ENCODE measurements at places on chromosomes 11 and 22.

DNA sequence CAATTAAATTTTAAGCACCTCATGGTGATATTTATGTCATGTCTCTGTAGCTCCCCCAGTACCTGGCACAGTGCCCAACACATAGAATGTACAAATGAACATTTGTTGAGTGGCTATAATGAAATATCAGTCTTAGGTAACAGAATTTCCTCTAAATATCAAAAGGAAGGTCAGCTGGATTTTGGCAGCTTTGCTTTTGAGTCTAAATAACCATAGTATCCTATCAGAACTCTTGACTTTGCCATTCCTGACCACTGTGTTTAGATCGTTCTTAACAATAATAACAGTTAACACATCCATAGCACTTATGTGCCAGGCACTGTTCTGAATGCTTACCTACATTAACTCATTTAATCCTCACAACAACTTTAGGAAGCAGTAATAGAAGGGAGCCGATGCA, 26.6 kb downstream of the TMEM123 start:
- no peak for DNase-seq

DNA sequence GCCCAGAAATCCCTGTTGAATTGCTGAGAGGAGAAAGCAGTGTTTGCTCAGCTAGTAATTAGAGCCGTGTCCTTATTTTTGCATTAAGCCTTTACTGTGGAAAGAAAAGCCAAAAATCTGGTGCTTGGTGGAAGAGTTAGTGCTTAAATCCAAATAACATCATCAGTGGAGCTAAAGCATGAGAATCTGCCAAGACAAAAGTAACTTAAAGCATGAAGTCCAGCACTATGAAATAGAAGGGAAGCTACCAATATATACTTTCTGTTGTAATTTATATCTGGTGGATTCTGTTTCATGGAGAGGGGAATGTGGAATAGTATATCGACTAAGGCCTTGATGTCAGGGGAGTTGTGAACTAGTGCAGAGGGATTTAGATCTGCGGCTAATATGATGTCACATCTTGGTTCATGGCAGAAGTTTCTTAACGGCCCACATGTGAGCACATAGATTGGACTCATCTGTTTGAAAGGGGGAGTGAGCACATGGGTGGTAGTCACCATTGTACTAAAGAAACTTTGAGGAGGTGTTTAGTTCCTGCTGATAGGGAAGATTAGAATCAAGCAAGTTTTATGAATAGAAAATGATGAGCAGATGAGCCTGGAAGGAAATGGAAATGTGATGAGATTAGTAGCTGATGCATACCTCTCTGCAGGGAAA, 224.4 kb upstream of the MTNR1B start:
- no peak for DNase-seq

DNA sequence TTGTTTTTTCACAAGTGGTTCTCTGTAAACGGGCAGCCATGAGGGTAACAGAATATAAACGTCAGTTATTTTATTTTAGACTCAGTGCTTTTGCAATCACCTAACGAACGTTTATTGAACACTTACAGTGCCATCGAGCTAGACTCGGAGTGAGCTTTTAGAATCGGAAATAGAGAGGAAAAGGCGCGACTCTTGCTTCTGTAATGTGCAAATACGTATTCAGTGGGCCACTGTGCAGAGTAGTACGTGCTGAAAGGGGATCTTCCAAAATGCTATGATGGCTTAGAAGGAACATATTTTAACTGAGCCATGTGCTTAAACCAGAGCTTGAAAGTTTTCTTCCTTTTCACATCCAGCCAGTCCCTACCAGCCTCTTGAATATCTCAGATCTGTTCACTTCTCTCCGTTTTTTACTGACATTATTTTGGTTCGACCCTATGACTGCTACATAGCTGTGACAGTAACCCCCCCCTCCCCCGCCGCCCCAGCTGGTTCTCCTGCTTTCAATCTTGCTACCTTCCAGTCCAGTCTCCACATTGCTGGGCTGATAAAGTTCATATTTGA, 468 bp downstream of the DDIAS start:
- DNase-seq, result no peak

DNA sequence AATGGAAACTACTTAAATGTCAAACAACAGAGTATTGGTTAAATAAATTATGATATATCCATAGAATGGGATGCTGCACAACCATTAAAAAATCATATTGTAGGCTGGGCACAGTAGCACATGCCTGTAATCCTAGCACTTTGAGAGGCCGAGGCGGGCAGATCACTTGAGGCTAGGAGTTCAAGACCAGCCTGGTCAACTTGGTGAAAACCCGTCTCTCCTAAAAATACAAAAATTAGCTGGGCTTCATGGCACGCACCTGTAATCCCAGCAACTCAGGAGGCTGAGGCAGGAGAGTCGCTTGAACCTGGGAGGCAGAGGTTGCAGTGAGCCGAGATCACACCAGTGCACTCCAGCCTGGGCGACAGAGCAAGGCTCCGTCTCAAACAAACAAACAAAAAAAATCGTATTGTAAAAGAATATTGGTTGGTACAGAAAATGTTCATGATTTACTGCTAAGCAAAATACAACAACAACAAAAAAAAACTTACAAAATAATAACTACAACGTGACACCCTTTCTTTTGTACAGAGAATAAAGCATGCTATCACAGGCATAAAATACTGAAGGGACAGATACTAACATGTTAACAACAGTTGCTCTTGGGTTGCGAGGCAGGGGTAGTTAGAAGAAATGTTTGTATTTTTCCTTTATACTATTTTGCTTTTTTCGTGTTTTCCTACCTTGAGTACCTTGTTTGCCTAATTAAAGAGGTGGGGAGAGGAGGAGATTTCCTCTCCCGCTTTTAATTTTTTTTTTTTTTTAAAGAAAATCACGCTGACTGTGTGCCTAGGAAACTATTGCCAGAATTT, 21.3 kb upstream of the RRAS2 start:
- no peak for DNase-seq

GRCh38 chr22:44220727-44221680, 40.3 kb downstream of the PARVG start:
- no peak for DNase-seq

DNA sequence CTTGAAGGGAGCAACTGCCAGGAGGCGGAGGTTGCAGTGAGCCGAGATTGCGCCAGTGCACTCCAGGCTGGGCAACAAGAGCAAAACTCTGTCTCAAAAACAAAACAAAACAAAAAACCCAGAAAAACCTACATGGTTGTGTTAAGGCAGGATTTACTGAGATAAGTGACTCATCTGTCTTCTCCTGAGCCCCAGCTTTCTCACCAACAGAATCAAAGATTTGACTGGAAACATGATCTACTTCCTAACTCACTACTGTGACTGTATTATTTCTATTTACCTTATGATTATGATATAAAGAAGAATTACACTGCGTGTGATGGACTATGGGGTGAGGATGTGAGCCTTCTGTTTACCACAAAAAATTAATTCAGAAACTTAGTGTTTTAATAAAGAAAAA, 21.8 kb downstream of the FAM118B start:
- DNase-seq, result no peak

DNA sequence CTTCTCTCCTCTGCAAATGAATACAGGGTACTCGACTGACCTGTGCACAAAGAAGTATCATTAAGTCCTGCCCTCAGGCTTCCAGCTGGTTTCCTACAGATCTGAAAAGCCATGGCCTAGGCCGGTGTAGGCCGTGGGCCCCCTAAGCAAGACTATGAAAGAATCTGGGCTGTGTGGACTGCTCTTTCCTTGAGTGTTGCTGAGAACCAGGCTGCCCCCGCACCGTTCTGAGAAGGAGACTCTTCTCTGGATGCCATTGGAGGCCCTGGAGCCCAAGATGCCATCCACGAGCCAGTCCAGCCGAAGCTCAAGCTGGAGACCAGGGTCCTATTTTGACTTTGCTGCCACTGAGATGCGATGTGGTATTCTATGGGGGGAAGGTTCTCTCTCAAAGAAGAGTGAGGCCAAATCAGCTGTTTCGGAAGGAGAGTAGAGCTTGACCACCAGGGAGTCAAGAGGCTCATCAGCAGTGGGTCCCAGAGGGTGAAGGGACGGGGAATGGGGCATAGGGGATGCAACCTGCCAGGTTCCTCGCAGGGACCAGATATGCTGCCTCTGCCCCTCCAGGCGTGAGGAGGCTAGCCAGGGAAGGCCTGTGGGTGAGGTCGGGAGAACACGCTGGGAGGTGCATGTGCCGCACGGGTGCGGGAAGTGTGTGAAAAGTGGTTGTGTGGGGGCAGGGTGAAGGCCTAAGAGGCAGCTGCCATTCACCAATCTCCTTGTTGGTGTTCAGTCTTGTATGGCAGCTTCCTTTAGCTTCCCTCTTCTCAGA, 96.4 kb upstream of the B3GAT1 start:
- DNase-seq, result no peak

- no peak for DNase-seq
Measured at GRCh38 chr11:22162756-22163155, 30.1 kb upstream of the ANO5 start.

GRCh38 chr22:31126869-31127175, 4.1 kb downstream of the INPP5J start:
- DNase-seq, result no peak

- no peak for DNase-seq
Measured at GRCh38 chr11:68946416-68947090, 34.2 kb downstream of the MRGPRD start.

DNA sequence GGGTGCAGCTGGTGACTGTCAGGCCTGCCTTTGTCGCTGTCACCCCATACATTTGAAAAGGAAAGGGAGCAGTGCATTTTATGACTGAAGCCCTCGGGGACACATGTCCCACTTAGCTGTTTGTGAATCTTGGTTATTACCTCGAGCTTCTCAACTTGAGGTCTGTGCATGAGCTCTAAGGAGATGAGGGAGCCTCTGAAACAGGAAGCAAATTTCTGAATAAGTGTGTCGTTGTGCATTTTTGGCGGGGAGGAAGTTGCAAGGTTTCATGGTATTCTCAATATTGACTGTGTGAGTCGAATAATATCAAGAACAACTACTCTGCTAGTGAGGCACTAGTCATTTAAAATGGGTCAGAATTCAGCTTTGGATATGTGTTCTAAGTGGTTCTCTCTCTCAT, 149.7 kb upstream of the PLET1 start:
- DNase-seq, result no peak

DNA sequence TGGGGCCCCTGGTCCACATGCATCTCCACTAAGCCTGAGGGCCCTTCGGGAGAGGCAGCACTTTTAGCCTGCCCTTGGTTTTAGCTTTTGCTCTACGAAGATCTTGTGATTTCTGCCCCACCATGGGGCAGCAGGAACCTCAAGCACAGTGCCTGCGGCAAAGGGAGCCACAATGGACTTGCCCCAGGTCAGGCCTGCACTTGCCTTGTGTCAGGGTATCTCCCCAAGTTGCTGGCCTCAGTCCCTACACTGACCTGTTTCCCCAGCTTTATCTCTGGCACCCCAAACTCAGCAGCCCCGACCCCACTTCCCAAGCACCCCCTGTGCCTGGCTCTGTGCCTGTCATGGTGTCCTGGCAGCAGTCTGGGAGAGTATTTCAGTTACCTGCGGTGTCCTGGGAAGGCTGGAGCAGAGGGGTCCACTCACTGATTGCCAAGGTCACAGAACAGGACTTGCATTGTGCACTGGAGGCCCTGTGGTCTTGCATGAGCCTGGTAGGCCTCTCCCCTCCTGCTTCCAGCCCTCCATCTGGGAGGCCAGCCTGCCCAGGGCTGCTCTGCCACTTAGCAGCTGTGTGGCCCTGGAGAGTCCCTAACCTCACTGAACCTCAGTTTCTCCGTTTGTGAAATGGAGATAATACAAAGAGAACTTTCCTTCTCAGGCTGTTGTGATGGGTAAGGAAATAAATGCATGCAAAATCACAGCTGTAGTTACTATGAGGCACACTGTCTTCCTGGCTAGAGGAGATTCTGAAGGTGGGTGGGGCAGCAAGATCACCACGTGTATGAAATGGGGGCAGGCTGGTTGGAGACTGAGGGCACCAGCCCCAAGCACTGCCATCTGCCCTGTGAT, 3.6 kb upstream of the AIFM3 start:
- no peak for DNase-seq

DNA sequence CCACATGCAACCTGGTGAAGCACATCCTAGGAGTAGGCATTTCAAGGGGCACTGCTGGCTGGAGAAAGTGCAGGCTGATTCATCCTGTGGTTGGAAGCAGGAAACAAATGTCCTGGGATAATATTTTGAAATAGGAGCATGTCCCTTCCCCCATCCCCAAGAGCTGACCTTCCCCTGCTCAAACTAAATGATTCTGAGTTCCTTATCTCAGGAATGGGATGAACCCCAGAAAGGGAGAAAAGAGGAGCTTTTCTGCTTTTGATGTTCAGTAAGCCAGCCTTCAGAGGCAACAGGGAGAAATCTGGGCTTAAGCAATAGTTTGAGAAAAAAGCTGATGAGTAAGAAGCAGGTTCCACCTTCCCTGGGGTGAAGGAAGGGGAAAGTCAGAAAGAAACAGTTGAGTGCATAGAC, 19.5 kb upstream of the SPON1 start:
- no peak for DNase-seq

GRCh38 chr11:32108576-32108975, 17.7 kb downstream of the RCN1 start:
- no peak for DNase-seq

DNA sequence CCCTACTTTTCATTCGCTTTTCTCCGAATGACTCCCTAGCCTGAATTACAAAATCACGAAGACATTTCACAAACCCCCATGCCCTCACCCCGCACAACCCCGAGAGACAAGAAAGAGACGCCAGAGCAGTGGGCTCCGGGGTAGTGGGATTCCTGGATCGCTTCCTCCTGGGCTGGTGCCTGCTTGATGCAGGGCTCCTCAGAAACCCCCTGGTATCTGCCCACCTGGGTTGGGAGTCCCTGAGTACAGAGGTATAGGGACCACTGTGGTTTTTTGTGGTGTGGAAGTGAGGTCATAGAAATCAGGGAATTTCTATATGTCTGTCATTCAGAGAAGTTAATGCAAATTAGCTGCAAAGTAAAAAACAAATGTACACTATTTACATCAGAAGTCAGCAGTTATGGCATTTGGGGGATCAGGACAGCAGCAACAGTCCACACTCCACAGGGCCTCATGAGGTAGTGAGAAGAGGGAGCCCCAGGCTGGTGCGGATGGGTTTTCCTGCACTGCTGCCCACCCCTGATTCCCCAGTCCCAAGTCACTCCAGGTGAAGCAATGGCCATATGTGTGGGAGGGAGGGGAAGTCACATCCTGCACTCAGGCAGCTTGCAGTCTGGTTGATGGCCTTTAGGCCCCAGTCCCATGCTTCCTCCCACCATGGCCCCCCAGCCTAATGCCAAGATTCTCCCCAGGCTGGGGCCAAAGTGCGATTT, 39.6 kb downstream of the BUD13 start:
- no peak for DNase-seq

DNA sequence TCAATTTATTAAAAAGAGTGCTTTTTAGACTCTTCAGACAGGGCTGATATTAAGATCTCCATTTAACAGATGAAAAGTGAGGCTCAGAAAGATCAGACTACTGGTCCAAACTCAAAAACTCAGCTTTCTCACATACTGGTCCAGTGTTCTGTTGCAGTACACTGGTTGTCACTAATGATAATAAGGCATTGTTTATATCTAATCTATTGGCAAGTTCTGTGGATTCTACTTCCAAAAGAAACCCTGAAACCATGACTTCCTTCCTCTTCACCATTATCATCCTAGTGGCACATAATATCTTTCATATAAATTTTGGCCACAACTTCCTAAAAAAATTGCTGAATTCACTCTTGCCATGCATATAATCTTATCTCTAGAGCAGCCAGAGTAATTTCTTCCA, 36.9 kb downstream of the F2 start:
- no peak for DNase-seq

GRCh38 chr11:123072332-123072761, 10.4 kb upstream of the HSPA8 start:
- no peak for DNase-seq

All from stimulated activated CD8-positive, alpha-beta memory T cell treated with anti-CD3 and anti-CD28 coated beads, Interleukin-7, amount 100 ng/mL, for 1 hour (primary cell).